Pons (tissue), 1 donor: ENCODE measurements at places on chromosomes 16 and 17.

- no peak for DNase-seq
These were observed 8.8 kb upstream of the GFAP start for GRCh38 chr17:44924107-44924544.

GRCh38 chr17:76757256-76757655, 19.3 kb downstream of the MFSD11 start:
- no peak for DNase-seq

GRCh38 chr16:74720579-74720978, 19.9 kb upstream of the MLKL start:
- DNase-seq: no peak

DNA sequence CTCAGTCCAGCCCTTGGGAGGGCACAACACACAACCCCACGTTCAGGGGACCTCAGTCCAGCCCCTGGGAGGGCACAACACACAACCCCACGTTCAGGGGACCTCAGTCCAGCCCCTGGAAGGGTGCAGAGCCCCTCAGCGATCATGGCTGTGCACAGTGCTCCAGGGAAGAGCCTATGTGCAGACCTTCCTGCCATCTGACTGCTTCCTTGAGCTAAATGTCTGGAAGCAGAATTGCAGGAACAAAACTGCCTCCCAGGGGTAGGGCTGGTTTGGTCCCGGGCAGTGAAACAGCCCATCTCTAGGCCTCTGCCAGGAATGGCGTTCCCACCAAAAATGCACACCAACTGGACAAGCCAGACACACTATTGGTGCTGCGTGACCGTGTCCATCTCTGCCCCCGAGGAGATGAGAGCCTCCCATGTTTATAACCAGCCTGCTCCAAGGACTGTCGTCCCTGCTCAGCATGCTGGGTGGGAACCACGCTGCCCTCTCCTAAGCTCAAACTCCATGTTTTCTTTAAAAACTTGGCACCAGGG, 44.0 kb downstream of the ZNF276 start:
- no peak for DNase-seq

DNA sequence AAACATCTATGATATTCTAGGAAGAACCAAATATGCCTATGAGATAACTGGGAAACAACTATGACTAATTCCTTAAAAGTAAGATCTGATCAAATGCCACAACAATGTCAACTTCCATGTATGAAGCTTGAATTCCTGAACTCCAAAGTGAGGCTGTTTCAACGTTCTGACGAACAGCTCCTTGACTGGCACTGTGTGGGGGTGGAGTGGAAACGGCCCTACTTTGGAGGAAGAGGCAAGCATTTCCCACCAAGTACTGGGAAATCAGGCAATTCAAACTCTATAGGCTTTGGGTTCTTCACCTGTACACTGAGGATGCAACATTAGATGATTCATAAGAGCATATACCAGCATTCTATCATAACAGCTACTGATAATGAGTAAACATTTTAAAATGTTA, 187.2 kb downstream of the CDK5R1 start:
- no peak for DNase-seq

- no peak for DNase-seq
These were observed 63.5 kb downstream of the PCTP start for GRCh38 chr17:55814377-55814776.

- DNase-seq: no peak
These were observed 16.8 kb downstream of the AKTIP start for GRCh38 chr16:53486230-53486629.

DNA sequence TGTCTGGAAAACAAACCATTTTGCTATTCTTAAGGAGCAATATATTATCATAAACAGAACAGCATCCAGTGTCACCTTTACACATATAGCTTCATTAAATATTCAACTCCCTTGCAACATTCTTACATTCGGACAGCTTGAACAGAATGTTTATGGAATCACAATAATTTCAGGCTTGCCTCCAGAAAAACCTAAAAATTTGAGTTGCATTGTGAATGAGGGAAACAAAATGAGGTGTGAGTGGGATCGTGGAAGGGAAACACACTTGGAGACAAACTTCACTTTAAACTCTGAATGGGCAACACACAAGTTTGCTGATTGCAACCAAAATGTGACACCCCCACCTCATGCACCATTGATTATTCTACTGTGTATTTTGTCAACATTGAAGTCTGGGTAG, 51.4 kb downstream of the TBC1D26 start:
- DNase-seq: peak; percentile 1

DNA sequence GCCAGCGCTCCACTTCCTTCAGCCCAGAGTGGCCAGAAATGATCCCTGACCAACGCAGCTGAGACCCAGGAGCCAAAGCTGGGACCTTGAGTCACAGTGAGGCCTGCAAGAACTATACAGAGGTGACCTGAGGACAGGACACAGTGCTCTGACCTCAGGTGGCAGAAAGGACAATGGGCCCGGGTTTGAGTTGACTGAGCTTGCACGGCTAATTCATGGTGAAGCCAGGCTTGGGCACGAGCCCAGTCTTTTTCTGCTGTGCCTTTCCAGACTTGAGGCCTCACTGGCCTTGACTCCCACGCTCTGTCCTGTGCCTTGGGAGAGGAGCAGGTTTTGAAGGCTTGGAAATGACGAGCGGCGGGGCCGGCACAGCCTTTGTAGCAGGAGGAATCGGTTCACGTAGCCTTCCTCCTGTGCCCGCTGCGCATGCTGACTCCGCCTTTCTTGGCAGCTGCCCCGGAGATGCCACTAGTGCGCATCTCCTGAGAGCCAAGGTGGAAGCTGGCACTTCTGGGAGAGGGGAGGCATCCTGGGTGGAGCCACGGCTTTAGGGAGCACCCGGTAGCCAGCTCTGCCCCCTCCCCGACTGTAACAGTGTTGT, 34.9 kb downstream of the NDEL1 start:
- DNase-seq: peak; percentile 43

- DNase-seq: no peak
These were observed 38.7 kb downstream of the MYO18A start for GRCh38 chr17:29141514-29141876.

DNA sequence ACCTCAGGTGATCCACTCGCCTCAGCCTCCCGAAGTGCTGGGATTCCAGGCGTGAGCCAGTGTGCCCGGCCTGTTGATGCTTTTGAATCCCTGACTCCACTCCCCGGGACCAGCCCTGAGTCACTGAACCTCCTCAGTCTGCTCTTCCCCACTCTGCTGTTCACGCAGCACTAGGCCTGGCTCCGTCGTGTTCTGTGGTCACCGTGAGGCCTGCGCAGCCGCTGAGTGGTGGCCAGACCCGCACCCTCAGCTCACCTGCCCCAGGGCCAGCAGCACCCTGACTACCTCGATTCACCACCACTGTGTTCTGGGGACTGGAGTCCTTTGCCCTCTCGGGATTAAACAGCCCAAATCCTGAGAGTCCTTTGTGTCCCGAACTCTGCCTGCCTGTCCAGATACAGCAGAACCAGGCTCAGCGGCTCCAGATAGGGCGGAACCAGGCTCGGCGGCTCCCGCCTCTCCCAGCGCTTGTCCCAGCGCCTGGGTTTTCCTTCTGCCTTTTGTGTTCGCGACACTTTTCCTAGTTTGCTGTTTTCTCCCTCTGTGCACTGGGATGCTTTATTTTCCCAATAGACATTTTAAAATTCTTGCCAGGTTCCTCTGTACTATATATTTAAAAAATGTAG, 58.6 kb upstream of the ENDOV start:
- DNase-seq: no peak

DNA sequence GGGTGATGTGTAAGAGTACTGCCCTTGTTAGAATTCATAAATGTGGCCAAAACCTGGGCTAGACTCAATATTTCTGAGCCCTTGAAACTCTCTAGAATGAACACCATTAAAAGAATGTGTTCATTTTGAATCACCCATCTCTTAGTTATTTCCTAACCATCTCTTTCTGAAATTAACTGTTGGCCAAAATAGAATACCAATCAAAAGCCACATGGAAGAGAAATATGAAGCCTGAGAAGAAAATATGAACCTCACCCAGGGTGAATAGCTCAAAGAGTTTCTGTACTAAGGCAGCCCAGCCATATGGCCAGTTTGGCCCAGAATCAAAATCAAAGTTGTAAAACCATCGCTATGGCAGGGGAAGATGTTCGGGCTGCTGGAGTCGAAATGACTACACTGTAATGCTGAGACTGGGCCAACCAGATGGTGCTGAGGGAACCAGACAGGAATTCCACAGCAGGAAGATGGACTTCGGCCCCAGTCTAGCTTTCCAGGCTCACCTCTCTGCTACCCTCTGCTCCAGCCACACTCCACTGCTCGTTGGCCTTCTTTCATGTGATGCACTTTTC, 154.3 kb upstream of the ZFHX3 start:
- no peak for DNase-seq

DNA sequence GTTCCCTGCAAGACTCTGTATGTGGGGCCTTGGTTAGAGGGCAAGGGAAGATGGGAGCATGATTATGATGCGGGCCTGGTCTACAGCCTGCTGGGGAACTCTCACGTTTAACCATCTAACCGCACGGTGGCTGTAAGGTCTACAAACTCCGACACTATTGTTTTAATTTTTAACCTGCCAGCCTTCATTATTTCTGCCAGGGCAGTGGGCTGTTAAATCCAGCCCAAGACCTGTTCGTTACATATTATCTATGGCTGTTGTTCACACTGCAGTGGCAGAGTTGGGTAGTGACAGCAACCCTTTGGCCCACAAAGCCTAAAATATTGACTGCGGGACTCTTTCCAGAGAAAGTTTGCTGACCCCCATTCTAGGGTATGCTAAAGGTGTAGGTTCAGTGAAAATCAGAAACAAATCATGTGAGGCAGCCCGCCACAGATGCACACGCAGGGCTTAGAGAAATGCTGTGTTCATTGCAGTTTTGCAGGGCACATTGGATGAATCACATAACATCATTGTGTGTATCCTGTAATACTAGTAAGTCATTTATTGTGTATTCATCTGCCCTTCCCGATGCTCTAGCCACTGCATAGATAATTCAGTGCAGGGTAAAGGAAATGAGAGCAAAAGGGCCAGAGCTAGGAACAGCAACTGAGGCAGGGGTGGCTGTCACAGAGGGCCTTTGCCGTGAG, 14.3 kb downstream of the SNX29 start:
- DNase-seq: peak; percentile 47
